ENCODE measurements at places on chromosomes 7 and 10. TPM values are rescaled to one million over a fixed set of nuclear protein-coding genes. Genes with fewer than 3 reads are reported as not detected.

The ANXA8L1 gene
- total RNA-seq: not detected

The ANKRD61 gene
- total RNA-seq: 0.44 TPM

The FAM13C gene
- 0.50 TPM for total RNA-seq

The ADRB1 gene
- not detected for total RNA-seq

The LIPJ gene
- total RNA-seq: not detected

The LRCH4 gene
- total RNA-seq: 21.7 TPM

The WNT8B gene
- not detected for total RNA-seq

The STARD3NL gene
- 108 TPM for total RNA-seq

Data from uterine smooth muscle cell (primary cell).